ENCODE measurements at places on chromosomes 1 and 21.

DNA sequence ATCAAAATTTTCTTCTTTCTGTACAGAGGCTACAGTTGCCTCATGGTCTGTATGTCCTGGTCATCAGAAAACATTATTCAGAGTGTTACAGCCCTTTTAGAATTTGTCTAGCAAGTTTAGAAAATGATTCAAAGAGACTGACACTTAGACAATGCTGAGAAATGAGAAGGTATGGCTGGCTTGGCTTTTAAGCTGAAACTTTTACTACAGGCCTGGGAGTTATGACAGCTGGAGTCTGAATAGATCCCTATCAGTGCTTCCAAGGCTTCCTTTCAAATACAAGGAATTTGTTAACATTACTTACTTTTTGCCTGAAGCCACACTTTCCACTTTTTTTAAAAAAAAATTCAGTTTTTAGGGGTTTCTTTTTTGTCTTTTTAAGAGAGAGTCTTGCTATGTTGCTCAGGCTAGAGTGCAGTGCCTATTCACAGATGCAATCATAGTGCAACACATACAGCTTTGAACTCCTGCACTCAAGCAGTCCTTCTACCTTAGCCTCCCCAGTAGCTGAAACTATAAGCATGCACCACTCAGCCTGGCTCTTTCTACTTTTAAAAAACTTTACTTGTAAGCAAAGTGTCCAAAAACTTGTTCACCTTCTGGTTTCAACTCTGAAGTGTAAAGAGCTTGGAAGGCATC is 10.5 kb upstream of the COP1 start:
- no peak for DNase-seq

- peak; percentile 14 for DNase-seq
Observed at GRCh38 chr1:46448109-46448911, 41.3 kb upstream of the DMBX1 start.

DNA sequence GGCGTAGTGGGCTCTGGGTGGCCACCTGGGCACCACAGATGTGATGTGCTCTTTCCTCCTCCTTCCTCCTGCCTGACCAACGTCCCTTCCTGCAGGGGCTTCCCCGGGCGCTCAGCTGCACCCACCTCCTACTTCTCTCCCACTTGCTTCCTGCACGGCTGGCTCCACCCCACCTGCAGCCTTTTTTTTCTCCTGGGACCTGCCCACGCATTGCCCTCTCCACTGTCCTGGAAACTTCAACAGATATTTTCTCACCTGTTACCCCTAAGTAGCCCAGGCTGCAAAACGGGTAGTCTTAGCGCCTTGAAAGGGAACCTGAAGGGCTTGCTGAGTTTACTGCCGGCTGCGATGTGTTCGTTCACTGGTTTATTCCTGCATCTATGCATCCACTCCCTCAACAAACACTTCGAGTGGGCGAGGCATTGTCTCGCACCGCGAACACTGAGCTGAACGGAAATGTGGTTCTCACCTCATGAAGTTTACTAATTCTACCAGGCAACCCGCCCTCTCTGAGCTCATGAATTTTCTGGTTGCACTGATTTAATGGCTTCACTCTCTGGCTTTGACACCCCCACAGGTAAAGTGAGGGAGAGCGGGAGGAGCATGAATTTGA is 23.6 kb downstream of the ZBTB18 start:
- peak; percentile 70 for DNase-seq

- no peak for DNase-seq
Observed at GRCh38 chr1:77038000-77038399, 170.7 kb downstream of the ST6GALNAC5 start.

GRCh38 chr1:36109041-36109679 is 15.9 kb downstream of the COL8A2 start:
- DNase-seq = peak; percentile 68

DNA sequence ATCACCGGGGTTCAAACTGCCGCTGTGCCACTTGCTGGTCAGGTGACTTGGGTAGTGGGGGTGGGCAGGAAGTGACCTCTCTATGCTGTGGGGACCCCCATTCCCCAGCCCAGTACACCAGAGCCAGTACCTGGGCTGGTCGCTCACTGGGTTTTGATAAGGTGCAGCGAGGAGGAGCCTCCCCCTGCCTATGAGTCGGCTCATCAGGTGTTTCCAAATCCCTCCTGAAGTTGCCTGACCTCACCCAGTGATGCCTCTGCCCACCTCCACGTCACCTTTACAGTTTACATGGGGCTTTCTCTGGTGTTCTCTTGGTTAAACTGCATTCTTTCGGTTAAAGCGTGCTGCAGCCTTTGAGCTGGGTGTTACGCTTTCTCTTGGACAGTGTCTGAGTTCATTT is 58.2 kb downstream of the ARHGEF10L start:
- DNase-seq = no peak

GRCh38 chr1:2856066-2856390 is 54.5 kb upstream of the TTC34 start:
- no peak for DNase-seq

DNA sequence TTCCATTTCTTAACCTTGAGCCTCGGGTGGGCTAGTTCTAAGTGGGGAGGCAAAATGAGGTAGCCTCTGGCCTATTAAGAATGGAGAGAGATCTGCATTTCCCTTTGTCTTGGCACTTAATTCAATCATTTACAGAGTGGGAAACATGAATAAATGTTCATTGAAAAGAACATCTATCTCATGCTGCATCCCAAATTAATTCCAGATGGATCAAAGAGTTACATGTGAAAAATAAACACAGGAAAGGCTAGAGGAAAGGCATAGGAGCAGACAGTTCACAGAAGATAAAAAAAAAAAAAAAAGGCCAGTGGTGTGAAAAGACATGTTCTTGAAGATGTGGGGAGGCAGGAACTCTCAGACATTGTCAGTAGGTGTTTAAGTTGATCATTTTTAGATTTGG is 35.7 kb upstream of the EPS8L3 start:
- DNase-seq = peak; percentile 0

- DNase-seq = no peak
Observed at GRCh38 chr1:222622765-222623164, 4.9 kb downstream of the MIA3 start.

DNA sequence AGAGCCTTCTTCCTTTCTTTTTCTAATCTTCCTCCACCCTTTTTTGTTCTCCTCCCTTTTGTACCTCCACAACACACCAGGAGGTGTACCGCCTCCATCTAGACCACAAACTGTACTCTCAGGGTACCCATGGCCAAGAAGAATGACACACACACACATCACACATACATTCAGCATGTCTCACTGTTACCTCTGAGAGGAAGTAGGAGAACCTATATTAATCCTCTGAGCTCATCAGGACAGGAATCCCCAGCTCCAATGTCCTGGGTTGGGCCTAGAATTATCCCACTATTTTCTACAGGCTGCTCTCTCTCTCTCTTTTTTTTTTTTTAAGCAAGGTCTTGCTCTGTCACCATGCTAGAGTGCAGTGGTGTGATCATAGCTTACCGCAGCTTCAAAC is 36.7 kb downstream of the ATP2B4 start:
- DNase-seq = peak; percentile 58

DNA sequence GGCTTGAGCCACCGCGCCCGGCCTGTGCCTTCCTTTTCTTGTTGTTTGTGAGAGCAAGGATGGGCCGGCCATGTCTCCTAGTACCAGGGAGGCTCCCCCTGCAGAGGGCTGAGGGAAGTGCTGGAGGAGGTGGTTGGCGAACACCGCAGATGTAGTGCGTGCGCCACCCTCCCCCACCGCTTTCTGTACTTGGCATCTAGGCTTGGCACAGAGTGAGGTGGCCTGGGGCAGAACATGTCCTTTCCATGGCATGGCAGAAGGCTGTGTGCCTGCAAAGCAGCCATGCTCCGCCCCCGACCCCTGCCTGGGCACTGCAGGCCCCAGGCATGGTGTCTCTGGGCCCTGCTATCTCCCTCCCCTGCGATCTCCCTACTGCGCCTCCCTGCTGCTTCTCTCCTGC is 30.7 kb downstream of the ALPL start:
- peak; percentile 29 for DNase-seq

DNA sequence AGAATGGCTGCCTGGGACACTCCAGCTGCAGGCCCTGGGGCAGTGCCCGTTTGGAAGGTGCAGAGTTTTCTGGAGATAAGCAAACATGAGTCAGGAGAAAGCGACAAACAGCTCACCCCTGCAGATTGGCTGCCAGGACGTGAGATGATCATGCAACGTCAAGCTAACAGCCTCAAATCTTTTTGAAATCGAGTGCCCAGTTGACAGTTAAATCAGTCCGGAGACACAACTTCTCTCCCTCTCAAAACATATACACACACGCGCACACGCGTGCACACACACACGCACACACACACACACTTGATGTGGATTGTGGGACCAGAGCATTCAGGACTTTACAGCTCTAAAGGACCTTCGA is 49.4 kb downstream of the TENT5C start:
- peak; percentile 39 for DNase-seq

GRCh38 chr1:160821627-160822026 is 25.7 kb downstream of the LY9 start:
- DNase-seq = peak; percentile 35

DNA sequence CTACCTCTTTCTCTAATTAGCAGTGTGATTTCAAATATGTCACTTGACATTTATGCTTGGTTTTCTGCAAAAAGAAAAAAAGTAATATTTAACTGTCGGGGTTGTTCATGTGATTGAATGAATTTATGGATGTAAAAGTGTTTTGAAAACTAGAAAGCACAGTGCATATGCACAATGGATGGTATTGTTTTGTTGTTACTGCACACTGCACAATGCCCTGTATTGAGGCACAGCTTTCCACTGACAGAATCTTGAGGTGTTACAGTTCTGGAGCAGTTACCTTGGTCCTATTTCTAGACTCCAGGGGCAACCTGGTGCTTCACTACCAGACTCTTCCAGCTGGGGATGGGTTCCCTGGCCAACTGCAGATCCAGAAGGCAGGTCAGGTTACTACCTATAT is 116.8 kb upstream of the L1TD1 start:
- no peak for DNase-seq

DNA sequence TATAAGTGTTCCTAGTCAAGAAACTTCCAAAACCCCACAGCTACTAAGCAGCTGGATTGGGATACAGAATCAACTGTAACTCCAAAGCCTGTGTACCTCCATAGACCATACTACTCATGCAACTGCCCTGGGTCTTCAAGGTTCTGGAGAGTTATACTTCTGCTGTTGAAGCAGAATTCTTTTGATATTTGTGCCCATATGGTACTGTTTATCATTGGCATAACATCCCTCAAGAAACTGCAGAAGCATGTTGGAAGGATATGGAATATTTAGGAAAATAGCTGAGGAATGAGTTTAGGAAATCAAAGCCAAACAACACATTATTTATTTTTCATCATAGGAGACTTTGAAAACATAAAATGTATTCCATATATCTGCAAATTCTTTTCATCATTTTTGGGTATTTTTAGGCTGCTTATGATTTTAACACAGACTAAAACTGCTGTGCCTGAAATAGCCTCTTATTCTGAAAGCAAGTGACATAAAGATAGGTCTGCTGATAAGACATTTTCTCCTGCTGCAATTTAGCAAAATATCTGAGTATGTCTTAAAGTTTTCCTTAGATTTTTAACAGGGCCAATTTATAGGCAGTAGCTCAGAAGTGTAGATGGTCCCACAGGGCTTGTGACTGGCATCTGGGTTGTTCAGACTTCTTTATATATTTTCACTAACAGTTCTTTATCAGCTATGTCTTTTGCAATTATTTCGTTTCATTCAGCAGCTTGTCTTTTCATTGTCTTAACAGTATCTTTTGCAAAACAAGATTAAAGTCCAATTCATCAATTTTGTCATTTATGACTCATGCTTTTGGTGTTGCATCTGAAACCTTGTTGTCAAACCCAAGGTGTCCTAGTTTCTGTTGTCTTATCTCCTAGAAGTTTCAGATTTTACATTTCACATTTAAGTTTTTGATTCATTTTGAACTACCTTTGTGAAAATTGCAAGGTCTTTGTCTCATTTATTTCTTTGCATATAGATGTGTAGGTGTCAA is 41.1 kb upstream of the ZNF124 start:
- no peak for DNase-seq

DNA sequence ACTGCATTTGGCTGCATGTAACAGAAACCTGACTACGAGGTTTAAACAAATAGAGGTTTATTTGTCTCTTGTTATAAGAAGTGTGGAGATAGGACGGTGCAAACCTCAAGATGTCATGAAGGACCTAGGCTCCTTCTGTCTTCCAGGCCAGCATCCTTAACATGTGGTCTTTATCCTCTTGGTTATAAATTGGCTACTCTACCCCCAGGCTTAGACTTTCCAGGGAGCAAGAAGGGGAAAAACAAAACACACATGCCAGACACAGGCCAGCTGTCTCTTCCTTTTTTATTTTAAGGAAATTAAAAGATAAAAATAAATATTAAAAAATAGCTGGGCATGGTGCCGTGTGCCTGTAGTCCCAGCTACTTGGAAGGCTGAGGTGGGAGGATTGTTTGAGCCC is 51.3 kb upstream of the PRELP start:
- no peak for DNase-seq

DNA sequence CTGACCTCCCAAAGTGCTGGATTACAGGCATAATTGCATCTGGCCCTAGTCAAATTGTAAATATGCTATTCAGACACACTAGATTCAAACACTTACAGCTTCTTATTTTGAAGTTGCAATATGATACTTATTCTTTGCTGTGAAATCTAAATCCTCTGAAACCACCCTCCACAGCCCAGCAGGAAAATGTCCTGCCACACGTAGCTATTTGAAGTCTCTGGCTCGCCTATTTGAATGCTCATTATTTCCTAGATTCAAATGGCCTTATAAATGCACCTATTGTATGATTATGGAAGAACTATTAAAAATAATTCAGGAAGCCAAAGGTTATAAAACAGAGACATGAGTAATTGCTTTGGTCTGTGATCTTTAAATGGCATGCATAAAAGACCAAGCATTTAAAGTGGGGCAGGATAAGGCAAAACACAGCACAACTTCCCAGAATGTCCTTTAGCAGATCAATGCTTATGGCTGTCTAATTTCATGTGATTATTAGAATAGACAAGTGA is 26.6 kb upstream of the FBXO28 start:
- no peak for DNase-seq

DNA sequence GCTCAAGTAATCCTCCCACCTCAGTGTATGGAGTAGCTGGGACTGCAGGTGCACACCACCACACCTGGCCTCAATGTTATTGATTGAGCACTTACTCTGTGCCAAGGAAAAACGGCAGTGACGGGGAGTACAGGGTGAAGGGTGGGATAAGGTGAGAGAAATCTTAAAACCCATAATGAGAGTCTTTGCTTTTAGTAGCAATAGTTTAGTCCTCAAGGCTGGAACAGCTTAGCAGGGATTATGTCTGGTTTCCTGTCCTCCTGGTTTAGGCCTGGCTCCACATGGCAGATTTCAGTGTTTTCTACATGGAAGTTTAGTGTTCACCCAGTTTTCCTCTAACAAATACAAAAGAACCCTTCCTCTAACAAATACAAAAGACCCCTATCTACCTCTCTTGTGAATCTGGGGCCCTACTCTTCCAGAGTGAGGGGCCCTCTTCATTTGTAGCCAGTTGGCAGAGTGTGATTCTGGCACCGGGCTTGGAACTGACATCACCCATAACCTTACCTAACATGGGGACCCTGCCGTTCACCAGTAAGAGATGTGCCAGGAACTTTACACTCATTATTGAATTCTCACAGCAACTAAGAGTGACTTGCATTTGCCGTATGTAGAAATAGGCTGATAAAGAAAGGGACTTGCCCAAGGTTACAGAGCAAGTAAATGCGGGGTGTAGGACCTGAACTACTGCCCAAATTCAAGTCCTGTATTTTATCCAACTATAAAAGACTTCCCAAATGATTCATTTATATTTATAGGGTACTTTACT is 6.9 kb downstream of the ZNF691 start:
- DNase-seq = no peak

Measured in activated CD4-positive, alpha-beta T cell treated with anti-CD3 and anti-CD28 coated beads for 36 hours (primary cell).